ENCODE measurements at places on chromosomes 11 and 22.
A peak's percentile ranks its signal among the peaks of the same experiment; 100 is the strongest.

- no peak for DNase-seq
These were observed 95.7 kb downstream of the TEAD1 start for GRCh38 chr11:12769834-12770345.

DNA sequence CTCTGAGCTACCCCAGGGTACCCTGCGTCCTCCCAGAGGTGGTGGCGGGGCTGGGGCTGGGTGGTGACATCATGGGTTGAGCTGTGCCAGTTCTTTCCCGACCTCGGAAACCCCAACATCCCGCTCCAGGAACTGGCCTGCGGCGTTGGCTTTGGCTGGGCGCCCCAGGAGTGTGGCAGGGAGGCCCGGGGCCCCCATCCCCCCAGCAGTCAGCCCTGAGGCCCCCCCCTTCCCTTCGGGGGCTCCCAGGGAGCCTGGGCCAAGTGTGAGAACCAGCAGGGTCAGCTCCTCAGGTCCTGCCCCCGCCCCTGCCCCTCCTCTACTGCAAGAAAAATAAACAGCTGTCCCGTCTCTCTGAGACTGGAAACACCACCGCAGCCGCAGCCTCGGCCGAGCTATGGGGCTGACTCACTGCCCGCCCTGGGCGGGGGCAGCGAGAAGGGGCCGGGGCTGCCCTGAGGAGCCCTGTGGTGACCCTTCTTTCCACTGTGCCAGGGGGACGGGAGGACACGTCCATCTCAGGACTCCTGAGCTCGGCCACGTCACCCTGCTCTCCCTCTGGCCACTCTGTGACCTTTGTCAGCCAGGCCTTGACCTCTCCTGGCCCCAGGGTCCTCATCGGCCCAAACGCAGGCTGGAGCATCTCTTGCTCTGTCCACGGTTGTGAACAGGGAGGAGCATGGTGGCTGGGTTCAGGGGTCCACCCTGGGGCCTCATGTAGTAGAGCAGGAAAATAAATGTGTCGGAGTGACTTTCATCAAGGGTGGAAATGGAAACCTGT is 73.4 kb downstream of the WNT7B start:
- DNase-seq, result no peak

GRCh38 chr11:106446955-106447354 is 369.5 kb downstream of the AASDHPPT start:
- DNase-seq, result no peak

DNA sequence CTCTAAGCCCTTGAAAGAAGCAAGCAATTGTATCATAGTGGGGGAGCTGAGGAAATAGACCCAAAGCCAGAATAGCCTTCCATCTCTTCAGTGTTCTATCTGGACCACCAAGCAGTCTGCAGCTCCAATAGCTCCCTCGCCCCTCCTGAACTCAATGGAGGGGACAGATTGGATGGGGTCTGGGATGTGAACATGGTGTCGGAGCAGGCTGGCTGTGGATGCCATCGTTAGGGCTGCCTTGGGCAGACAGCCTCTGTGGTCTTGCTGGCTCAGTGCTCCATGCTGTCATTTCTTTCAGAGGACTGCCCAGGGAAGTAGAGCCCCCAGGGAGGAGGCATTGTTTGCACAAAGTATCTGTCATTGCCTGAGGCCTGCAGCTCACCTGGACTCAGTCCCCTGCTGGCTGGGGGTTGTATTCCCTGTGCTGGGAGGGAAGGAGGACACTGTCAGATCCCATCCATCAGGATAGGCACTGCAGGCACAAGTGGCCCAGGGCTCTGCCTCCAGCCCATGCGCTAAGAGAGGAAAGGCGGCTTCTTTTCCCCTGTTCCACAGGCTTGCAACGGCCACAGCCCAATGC is 537.7 kb downstream of the BUD13 start:
- DNase-seq, result peak; percentile 35

DNA sequence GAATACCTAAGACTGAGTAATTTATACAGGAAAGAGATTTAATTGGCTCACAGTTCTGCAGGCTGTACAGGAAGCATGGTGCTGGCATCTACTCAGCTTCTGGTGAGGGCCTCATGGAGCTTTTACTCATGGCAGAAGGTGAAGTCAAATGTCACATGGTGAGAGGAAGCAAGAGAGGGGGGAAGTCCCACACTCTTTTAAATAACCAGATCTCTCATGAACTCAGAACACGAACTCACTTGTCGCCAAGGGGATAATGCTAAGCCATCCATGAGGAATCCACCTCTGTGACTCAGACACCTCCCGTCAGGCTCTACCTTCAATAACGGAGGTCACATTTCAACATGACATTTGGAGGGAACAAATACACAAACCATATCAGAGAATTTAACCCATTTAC is 42.2 kb downstream of the BIRC2 start:
- no peak for DNase-seq

DNA sequence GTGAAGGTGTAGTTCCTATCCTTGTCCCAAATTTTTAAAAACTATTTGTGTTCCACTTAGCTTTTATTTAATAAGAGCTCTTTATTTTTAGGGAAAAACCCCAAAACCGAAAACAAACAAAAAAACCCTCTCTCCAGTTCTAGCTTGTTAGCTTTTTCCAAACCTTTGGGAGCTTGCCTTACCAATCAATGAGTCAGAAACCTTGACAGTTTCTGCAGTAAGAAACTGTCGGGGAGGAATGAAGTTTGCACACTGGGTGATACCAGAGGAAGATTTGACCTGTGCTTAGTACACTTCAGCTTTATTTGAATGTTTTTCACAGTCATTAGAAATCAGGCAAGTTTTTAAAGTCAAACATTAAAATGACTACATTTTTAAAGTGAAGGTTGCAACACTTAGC is 105.0 kb downstream of the FAT3 start:
- DNase-seq, result no peak

- DNase-seq, result no peak
These were observed 52.3 kb downstream of the BARX2 start for GRCh38 chr11:129427816-129428406.

DNA sequence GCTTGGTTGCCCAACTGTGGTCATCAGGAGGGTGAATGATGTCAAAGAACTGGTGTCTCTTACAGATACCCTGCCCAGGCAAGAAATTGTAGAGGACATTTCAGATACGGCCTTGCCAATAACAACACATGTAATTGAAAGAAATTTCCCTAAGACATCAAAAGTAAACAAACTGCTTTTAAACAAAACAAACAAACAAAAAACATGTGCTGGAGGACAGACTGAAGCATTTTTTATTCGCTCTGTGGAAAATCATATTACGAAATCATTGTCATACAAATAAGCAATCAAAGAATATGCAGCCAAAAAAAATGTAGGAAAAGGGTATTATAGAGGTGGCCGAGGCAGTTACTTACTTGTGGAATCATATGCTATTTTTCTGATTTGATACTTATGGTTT is 52.1 kb upstream of the MYEOV start:
- no peak for DNase-seq

GRCh38 chr11:112882494-112883381 is 78.5 kb upstream of the NCAM1 start:
- DNase-seq, result no peak

DNA sequence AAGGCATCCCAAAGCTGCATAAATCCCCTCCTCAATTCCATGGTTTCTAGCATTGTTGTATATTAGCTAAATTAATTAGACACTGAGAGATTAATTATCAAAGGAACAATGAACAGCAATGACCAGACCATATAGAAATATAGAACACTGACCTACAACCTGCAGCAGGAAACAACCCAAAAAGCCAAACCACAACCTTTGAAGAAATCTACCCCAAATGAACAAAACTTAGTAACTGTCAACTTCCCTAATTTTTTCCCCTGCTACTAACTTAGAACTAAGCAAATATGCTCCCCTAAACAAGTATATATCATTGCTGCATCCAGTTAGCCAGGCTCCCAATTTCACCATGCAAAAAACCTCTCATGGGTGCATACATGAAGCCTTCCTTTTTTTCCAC is 268.0 kb upstream of the ANO3 start:
- no peak for DNase-seq

DNA sequence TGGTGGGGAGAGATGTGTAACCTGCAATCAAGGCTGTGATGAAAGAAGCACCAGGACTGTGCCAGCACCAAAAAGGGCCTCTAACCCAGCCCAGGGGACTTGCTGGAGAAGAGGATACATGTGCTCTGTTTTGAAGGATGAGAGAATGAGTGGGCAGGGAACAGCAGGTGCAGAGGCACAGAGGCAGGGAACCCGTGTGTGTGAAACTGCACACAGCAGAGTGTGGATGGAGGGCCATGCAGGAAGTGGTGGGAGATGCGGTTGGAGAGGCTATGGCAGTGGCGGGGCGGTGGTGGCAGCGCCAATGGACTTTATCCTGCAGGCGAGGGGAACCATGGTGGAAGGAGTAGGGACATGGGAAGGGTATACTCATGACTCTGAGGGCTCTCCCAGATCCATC is 25.2 kb upstream of the LRRC32 start:
- DNase-seq, result no peak

- DNase-seq, result no peak
These were observed 107.0 kb downstream of the STIM1 start for GRCh38 chr11:3962406-3962840.

GRCh38 chr11:78740199-78741071 is 165.8 kb upstream of the NARS2 start:
- no peak for DNase-seq

- DNase-seq, result peak; percentile 65
These were observed at the start of gene CALCB for GRCh38 chr11:15073361-15074205. TSS of gene CALCB (plus strand) at chr11:15073593. CDS start at chr11:15074719, 1,126 bp downstream.

GRCh38 chr22:35033635-35034296 is 32.2 kb upstream of the ISX start:
- no peak for DNase-seq

GRCh38 chr11:15835788-15836411 is 520.4 kb downstream of the SOX6 start:
- no peak for DNase-seq

DNA sequence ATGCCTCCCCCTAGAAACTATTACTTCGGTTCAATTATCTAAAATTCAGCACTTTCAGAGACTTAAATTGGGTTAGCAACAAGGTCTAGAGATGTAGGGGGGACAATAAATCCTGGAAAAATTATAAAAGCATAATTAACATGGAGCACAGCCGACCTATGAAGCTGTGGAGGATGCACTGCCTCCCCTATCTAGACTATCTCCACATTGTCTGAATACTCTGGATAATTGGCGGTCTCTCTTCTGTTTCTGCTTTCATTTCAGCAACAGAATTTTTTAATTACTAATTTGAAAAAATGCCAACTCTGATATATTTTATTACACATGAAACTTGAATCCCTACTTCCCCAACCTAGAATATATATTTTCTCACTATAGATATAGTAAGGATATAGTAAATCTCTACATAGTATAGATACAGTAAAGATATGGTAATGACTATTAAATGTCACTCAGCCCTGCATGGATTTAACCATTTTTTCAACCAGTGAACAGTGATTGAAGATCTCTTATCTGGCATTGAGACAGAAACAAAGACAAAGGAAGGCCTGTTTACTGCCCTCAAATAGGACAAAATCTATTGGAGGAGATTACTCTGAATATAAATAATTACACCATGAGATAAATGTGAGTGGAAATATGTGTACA is 157.6 kb downstream of the BLID start:
- no peak for DNase-seq

DNA sequence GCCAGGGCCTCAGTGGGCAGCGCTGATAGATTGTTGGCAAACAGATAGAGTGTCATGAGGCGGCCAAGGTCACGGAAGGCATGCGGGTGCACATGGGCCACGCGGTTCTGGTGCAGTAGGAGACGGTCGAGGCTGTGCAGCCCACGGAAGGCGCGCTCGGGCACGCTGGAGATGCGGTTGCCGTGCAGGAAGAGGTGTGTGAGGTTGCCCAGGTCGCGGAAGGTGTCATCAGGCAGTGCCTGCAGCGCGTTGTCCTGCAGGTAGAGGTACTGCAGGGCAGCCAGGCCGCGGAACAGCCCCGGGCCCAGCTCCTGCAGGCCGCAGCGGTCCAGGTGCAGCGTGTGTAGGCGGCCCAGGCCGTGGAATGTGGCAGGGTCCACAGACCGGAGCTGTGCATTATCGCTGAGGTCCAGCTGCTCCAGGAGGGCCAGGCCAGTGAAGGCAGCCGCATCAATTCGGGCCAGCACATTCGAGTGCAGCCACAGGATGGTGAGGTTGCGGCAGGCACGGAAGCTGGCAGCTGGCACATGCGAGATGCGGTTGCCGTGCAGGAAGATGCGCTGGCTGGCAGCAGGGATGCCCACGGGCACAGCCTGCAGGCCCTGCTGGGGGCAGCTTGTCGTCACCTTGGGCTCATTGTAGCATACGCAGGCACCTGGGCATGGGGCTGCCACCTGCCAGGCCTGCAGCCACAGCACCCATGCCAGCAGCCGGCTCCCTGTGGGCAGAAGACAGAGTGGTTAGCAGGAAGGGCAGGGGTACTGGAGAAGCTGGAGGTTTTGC is 25.5 kb downstream of the RTN4R start:
- no peak for DNase-seq

- peak; percentile 74 for DNase-seq
These were observed 1335.0 kb downstream of the BRD1 start for GRCh38 chr22:48492366-48493320.

DNA sequence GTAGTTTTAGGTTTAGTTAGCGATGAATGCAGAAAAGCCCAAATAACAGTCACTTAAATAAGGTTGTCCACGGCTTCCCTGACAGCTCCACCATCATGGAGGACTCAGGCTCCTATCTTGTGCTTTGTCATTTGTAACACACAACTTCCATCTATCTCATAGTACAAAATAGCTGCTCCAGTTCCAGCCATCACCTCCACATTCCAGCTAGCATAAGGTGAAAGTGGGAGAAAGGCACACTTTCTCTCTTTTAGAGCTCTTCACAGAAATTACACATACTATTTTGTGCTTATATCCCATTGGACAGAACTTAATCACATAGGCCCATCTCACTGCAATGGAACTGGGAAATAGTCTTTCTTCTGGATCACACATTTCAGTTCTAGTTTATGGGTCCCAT is 8.7 kb downstream of the THY1 start:
- no peak for DNase-seq

- peak; percentile 44 for DNase-seq
These were observed 403 bp upstream of the SBF2 start for GRCh38 chr11:10294290-10294953.

DNA sequence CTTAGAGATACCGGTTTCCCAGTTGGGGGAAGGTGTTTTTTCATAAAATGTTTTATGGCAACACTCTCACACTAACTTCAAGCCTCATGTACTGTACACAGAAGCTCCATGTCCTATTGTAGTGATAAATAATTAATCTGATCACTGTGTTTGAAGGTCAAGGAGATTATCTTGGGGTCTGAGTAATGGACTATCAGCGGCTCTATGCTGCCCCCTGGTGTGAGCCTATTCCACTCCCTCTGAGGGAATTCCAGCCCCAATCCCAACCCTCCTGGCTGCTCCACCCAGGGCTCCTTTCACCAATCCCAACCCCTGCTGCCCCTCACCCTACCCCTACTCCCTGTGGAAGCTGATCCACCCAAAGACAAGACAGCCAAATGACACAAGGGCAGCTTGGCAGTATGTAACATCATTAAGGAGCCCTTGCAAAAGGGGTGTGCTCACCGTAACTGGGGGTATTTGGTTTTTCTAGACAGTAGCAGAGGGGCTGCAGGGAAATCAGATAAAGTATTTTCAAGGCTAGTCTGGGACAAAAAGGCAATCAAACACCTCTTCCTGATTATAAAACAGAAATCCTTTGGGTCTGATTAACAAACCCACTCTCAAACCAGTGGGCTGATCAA is 22.3 kb downstream of the HPS4 start:
- DNase-seq, result peak; percentile 88
